Testis (tissue), 5 donors: ENCODE measurements at places on chromosomes 4 and X.

DNA sequence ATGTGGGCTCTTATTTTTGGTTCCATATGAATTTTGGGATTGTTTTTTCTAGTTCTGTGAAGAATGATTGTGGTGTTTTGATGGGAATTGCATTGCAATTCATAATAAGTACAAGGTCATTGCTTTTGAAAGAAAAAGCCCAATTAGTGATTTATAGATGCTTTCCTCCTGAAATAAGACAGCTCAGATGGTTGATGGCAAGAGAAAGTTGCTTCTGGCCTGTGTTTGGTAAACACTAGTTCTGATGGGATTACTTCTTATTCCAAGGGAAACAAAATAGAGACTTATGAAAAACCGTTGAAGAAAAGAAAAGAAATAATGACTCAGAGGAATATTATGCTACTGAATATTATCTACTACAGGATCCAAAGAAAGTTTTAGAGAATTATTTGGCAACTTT, 144.9 kb downstream of the SPANXA1 start:
- DNase-seq, result no peak

DNA sequence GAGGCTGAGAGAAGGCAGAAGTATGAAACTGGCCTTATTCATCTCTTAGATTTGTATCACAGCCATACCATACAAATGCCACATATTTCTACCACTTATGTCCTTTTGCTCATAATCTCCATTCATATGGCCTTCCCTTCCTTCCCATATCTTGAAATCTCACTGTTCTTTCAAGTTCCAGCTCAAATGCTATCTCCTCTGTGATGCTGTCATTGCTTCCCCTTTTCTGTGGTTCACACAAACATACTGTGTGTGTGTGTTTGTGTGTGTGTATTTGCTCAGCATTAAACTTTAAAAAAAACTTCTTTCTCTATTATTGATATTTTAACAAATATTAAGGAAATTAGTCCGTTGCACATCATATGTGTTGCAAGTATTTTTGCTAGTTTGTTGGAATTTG, 26.7 kb downstream of the PHKA1 start:
- DNase-seq, result no peak

- no peak for DNase-seq
These were observed 113.3 kb downstream of the TRAPPC11 start for GRCh38 chr4:183772361-183772760.

DNA sequence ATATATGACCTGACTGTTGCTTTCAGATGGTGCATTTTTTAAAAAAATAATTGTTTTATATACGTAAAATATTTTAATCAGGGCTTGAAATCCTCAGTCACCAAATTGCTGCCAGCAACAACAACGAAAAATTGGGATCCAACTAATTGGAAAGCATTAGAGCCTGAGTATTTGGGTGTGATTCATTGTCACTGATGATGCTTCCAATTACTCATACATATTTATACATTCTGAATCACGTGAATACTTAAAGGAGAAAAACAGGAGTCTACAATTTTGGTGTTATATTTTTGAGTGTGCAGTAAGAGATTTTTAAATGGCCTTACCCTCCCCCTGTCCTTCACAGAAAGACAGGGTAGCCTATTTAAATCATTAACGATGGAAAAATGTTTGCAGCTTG, 765.6 kb upstream of the TENM3 start:
- no peak for DNase-seq

DNA sequence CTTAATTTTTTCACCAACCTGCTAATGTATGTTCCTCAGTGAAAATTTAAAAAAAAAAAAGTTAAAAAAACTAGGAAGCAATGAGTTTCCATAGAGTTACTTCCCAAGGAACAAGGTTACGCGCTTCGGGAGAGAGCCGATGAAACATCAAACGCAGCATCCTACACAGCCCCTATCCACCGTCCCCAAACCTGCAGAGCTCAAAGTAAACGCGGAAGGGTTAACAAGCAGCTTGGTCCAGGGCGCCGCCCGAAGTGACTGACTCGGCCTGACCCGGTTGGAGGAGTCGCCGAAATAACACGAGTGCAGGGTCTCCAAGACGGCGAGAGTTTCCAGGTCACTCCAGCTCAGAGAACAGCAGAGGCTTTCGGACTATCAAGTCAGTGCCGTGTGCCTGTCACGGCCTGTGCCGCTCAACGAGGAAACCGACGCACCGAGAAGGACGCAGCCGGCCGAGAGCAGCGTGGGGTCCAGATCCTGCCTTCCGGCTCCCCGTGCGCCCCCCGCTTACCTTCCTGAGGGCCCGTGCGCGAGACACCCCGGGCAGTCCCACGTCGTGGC, 512 bp downstream of the NOP14 start:
- DNase-seq, result peak; percentile 70

- no peak for DNase-seq
These were observed 59.1 kb downstream of the SPATA18 start for GRCh38 chr4:52110171-52110570.

DNA sequence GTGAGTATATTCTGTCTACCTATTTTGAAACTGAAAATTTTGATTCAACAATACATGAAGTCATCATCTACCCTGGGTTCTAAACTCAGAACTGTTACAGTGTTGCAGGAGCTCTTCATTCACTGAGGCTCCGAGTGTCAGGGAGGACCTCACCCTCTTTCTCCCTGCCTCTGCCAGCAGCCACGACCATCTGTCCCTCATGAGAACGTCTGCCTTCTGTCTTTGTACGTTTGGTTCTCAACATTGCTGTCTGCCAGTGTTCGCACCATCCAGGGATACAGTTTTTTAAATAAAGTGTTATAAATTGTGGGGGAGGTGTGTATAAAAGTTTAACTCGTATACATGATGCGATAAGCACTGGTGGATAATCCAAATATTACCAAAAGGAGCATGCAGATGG, 55.5 kb downstream of the TRAPPC11 start:
- peak; percentile 49 for DNase-seq

DNA sequence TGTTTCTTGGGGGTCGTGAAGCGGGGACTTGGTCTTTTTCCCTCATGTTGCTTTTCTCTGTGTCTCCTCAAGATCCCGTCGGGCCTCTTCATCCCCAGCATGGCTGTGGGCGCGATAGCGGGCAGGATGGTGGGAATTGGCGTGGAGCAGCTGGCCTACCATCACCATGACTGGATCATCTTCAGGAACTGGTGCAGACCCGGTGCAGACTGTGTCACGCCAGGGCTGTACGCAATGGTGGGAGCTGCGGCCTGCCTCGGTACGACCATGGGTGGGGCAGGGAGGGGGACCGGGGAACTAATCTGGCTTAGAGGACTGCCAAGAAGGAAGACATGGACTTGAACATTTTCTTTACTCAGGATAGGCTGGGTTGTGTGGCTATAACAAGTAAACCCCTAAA, 55.6 kb downstream of the CLCN4 start:
- no peak for DNase-seq

DNA sequence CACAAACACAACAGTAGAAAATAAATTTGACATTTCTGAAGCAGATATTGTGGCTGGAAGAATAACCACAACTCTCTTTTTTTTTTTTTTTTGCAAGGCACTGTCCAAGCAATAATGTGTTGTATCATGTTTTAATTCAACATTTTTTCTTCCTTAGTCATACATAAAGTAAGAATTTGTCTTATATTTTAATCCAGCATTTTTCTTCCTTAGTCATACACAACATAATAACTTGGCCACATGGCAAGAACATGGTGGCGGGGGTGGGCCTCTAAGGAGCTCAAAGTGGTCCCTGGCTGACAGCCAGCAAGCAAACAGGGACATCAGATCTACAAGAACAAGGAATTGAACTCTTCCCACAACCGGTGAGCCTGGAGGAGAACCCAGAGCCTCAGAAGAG, 20.2 kb downstream of the FBXW7 start:
- no peak for DNase-seq

- peak; percentile 23 for DNase-seq
These were observed 80.9 kb downstream of the FAM114A1 start for GRCh38 chr4:38948551-38948950.

DNA sequence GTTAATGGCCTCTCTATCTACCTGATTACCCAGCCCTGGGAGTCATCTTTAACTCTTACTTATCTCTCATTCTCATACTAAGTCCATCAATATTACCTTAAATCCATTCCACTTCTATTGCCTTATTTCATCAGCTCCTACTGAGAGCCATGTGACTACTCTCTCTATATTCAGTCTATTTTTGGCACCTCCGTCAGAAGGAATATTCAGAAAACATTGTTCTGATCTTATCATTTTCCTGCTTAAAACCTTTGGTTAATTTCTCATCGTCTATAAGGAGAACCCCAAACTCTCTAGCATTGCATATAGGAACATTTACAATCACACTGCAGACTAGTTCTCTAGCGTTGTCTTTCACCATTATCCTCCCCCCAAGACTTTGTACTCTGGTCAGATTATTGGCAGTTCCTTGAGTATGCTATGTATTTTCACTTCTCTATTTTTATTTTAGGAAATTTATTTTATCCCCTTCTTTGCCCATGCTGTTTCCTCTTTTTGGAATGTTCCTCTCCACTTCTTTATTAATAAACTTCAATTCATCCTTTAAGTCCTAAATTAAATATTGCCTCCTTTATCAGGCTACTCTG, 13.7 kb upstream of the AMMECR1 start:
- no peak for DNase-seq

GRCh38 chr4:127188847-127189246, 443.9 kb upstream of the INTU start:
- no peak for DNase-seq

DNA sequence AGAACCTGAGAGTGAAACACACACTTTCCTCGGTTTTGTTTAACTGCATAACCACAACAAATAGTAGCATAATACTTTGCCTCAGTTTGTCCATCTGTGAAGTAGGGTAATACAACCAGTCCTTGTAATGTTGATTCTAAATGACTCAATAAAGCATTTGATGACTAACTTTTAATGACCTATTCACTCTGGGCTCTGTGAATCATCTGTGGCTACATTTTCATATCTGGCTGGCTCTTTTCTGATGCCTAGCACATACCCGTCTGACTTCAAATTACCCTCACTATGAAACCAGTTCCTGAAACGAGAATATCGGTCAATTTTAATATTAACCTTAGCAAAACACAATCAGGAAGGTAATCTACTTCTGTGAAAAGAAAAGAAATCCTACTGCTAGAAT, 151.0 kb downstream of the SH2D1A start:
- DNase-seq, result no peak

GRCh38 chr4:158236304-158237030, 26.2 kb downstream of the TMEM144 start:
- DNase-seq, result peak; percentile 16

- peak; percentile 20 for DNase-seq
These were observed 32.3 kb upstream of the IRF2 start for GRCh38 chr4:184506527-184507121.

DNA sequence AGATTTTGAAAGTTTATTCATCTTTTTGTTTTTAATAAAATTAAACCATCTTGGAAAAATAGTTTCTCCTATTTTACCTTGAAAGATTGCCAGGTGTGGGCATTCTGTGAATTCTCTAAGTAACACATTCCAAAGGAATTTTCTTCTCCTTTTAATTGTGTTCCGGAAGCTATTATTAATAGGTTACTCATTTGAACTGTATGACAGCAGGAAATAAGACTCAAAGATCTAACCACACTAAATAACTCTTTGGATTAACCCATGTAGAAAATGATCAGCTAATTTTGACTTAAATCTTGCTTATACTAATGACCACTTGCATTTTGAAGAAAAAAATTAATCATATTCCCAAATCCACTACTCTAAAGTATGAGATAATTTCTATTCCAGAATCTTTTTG, 17.6 kb upstream of the CCNI start:
- DNase-seq, result no peak

GRCh38 chr4:86185659-86186058, 174.2 kb downstream of the MAPK10 start:
- no peak for DNase-seq

- no peak for DNase-seq
These were observed 77.9 kb downstream of the LUZP4 start for GRCh38 chrX:115367455-115367854.

DNA sequence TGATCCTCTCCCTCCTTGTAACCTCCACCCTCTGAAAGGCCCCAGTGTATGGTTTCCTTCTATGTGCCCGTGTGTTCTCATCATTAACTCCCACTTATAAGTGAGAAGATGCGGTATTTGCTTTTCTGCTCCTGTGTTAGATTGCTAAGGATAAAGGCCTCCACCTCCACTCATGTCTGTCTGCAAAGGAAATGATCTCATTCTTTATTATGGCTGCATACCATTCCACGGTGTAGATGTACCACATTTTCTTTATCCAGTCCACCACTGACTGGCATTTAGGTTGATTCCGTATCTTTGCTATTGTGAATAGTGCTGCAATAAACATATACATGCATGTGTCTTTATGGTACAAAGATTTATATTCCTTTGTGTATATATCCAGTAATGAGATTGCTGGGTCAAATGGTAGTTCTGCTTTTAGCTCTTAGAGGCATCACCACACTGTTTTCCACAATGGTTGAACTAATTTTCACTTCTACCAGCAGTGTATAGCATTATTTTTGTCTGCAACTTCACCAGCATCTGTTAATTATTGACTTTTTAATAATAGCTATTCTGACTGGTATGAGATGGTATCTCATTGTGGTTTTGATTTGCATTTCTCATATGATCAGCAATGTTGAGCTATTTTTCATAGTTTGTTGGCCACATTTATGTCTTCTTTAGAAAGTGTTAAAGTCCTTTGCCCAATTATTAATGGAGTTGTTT, 1030.9 kb downstream of the FSTL5 start:
- no peak for DNase-seq

DNA sequence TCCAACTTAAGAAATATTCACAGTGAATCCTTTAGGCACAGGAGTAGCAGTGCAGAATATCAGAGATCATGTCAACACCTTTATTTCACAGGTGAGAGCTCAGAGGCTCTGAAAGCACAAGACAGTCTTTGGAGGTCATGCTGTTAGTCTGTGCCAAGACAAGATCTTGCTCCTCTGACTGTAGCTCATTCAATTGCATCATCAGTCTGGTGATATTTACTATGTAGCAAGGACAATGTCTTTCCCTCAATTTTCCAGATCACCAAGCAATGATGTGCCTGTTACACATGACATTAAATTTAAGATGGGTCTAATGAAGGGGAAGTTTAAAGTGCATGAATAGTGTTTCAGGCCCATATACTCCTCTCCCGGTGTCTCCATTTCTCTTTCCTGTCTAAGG, 277.5 kb downstream of the IL15 start:
- no peak for DNase-seq

DNA sequence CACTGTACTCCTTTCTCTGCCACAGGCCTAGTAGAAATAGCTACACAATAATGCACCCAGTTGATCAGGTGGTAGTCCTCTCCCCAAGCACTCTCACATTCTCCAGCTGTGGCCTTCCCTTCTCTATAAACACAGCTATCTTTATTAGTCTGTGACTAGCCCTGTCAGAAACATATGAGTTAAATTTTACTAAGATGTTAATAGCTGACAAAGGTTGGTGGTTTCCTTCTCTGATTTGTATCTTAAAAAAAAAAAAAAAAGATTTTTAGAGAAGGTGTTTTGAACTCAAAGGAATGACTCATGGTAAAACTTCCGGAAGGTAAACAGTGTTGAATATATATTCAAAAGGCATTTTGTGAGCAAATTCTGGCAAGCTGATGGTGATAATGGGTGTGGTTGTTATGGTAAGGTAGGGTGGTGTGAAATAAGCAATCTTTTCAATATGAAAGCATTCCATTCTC, 327.4 kb downstream of the PPP3CA start:
- no peak for DNase-seq

- DNase-seq, result no peak
These were observed 559.1 kb downstream of the ZNF674 start for GRCh38 chrX:45986081-45986480.
